ENCODE measurements at places on chromosomes 12 and 14.

- DNase-seq: no peak
These were observed 4.2 kb downstream of the TTC9 start for GRCh38 chr14:70645892-70646291.

DNA sequence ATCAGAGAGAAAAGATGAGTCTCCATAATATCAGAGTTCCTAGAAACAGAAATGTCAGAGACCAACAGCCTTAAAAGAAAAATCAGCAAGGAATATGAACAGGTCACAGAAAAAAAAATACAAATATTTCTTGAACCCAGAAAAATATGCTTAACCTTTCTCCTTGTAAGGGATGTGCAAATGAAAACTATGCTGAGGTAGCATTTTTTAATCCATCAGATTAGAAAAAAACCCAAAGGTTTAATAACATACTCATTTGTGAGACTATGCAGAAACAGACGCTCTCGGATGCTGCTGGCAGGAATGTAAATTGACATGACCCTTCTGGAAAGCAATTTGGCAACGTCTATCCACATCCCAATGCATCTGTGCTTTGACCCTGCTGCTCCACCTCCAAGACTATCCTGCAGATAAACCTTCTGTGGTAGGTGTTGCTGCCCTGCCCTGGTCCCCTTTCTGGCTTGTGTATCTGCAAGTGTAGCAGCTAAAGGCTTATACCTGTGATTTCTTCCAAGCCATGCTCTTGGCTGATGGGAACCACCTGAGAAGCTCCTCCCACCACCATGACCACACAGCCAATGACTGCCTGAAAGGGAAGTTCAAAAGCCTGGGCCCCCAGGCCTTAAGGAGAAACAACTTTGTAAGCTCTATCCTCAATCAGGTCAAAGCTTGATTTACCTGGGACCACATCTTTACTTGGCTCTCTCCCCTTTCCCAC lies 49.4 kb downstream of the LTBP2 start:
- no peak for DNase-seq

DNA sequence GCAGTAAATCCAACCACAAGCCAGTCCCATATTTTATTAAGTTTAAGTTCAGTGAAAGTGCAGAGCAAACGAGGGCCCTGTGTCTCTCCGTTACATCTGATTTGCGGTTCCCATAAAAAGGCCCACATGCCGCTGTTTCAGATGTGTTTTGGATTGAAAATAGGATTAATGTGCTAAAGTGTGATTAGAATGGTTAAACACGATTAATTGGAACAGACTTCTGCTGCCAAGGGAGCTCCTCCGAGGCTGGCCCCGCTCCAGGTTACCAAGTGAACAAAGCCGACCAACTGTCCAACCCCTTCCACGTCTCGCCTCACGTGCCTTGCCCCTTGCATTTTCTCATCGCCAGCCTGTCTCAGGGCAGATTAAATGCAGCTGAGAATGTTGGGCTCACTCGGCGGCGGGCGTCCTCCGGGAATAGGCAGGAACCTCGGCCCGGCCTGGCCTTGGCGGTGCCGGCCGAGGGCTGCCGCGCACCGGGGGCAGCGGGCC lies 166.5 kb upstream of the GSC start:
- peak; percentile 39 for DNase-seq

DNA sequence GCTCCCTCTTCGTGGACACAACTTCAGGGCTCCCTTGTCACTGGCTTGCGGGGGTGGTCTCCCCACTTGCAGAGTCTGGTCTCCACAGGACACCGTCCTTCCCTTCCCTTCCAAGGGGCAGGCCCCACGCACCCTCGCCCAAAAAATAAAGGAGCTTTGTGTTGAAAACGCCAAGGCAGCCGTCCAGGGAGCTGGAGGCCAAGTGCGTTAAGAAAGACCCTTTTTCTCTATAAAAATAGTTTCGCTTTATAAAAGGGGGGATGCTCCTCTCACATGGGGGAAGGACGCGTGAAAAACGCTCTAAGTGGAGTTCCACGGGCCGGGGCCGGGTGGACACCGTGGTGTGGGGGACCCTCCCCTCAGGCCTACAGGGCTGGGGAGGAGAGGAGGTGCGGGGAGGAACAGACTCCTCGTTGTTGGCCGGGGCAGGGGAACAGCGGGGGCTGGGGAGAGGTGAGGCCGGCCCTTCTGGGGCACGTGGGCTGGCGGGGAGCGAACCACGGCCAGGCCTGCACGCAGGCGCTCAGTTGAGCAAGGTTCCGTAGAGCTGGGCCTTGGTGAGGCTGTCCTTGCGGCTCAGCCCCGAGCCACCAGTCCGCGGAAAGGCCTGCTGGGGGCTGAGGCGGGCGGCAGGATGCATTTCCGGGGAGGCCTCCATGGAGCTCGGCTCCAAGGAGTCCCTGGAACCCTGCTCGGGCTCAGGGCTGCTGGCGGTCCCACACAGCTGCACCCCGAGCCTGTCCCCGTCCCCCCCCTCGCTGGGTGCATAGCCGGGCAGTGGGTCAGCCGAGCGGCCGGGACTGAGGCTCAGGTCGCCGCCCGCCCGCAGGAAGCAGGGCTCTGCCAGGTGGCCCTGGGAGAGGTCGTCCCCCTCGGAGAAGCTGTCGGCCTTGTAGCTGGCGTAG lies 49.5 kb downstream of the BEGAIN start:
- DNase-seq: peak; percentile 4

GRCh38 chr12:52428121-52428520 lies 6.0 kb downstream of the KRT75 start:
- DNase-seq: no peak

DNA sequence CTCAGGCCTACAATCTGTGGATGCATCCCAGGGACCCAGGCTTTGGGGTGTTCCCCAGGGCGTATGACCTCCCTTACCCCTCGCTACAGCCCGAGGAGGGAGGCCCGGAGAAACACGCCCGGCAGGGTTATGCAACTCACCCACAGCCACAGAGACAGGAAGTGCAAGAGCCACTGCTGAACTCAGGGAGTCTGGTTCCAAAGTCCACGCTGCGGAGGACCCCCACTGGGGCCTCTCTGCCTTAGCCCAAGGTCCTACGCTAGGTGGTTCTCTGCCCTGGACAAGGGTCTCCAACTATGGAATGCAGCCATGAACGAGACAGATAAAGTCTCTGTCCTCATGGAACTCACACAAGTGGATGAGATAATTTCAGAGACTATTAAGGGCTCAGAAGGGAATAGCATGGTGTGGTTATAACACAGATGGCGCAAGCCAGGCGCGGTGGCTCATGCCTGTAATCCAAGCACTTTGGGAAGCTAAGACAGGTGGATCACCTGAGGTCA lies 11.3 kb downstream of the SCARB1 start:
- DNase-seq: no peak
